Activated naive CD4-positive, alpha-beta T cell treated with anti-CD3 and anti-CD28 coated beads for 36 hours (primary cell): ENCODE measurements at places on chromosomes 16 and 17. TPM values are rescaled to one million over a fixed set of nuclear protein-coding genes. Genes with fewer than 3 reads are reported as not detected.

Gene NME3
- 39.4 TPM for total RNA-seq

Gene GIT1
- total RNA-seq = 35.5 TPM

Gene SSH2
- total RNA-seq = 32.4 TPM

Gene NGFR
- total RNA-seq = 0.12 TPM

Gene NPTX1
- total RNA-seq = 10.4 TPM

Gene CSH2
- total RNA-seq = not detected

Gene CENPV
- total RNA-seq = 121 TPM

Gene ENPP7
- not detected for total RNA-seq

Gene PRSS22
- total RNA-seq = not detected

Gene ARSG
- 10.5 TPM for total RNA-seq

Gene MAP2K6
- total RNA-seq = 2.4 TPM

Gene TTYH2
- total RNA-seq = 2.8 TPM

Gene LGALS9
- total RNA-seq = 80.2 TPM

Gene P2RX1
- total RNA-seq = 0.17 TPM

Gene DYNC1LI2
- 30.8 TPM for total RNA-seq

Gene KIF2B
- total RNA-seq = not detected

Gene TP53TG3E
- total RNA-seq = not detected

Gene CHD9NB
- 0.17 TPM for total RNA-seq

Gene NACA2
- total RNA-seq = not detected

Gene TEFM
- 9.7 TPM for total RNA-seq

Gene SLC39A11
- 16.4 TPM for total RNA-seq

Gene KRT28
- total RNA-seq = not detected

Gene SLC7A6OS
- 23.0 TPM for total RNA-seq

Gene ST6GALNAC2
- not detected for total RNA-seq

Gene TUBG2
- 9.9 TPM for total RNA-seq

Gene KRT33B
- total RNA-seq = not detected

Gene ICAM2
- 41.9 TPM for total RNA-seq

Gene MEIOC
- not detected for total RNA-seq

Gene BEAN1
- total RNA-seq = not detected

Gene SOX15
- total RNA-seq = 0.20 TPM

Gene MT1M
- not detected for total RNA-seq

Gene DNAI2
- total RNA-seq = 0.25 TPM
